ENCODE measurements at places on chromosomes 7 and 10.
A peak's percentile ranks its signal among the peaks of the same experiment; 100 is the strongest.

DNA sequence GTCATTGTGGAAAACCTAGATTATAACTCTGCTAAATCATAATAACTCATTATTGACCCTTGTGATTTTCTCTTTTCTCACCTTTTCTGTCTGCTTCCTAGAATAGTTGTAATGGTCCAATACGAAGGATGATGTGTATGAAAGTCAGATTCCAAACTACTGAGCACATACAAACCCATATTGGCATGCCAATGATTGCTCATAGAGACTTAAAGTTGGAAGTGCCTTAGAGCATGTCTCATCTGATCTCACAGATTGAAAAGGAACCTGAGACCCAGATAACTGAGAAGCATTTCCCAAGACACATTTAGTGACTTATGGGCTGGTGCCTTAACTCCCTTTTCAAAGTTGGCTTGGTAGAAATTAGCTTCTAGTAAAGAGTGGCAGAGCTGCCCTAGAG is 594.3 kb downstream of the REEP3 start:
- no peak for DNase-seq

- peak; percentile 33 for DNase-seq
These were observed 655.6 kb downstream of the LRMDA start for GRCh38 chr10:76086761-76087639.

DNA sequence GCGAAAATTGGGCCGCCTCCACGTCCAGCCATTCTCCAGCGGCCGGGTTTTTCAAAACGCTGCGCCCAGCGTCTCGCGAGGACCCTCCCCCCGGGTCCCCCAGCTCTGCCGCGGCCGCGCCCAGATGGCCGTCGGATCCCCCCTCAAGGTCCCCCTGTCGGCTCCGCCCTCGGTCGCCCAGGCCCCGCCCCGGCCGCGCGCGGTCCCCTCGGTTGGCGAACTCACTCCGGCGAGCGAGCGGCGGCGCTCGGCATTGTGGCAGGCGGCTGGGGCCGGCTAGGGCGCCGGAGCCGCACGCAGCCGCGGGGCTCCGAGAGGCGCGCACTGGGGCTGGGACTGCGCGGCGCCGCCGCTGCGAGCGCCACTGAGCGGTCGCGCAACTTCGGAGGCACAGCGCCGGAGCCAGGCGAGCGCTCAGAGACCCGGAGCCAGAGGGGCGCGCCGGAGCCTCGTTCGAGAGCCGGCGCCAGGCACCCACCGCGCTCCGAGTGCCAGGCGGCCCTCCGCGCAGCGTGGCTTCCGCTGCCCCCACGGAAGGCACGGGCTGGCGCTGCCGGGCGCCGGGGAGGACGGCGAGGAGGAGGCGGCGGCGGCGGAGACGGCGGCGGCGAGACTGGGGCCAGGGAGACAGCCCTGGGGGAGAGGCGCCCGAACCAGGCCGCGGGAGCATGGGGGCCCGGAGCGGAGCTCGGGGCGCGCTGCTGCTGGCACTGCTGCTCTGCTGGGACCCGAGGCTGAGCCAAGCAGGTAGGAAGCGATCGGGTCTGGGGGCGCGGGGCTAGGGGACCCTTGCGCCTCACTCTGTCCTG is at the start of gene UNC5B:
UNC5B (plus strand) TSS at position 253 of the 809 bp plus-strand sequence; CDS start at position 669, 416 bp downstream.
- DNase-seq: peak; percentile 93

DNA sequence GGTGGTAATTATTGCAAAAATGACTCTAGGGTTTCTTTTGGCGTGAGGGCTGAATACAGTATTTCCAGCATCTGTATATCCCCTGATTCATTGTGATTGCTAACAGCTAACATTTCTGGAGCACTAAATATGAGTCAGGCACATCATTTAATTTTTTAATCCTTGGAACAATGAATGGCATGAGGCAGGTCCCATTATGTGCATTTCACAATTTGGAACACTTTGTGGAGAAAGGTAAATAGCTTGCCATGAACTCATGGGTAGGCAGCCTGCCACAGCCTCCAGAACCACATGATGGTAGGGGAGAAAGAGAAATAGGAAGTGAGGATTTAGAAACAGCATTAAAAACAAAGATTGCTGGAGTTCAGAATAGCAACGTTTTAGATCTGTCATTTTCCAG is 1.7 kb downstream of the NPTX2 start:
- no peak for DNase-seq

DNA sequence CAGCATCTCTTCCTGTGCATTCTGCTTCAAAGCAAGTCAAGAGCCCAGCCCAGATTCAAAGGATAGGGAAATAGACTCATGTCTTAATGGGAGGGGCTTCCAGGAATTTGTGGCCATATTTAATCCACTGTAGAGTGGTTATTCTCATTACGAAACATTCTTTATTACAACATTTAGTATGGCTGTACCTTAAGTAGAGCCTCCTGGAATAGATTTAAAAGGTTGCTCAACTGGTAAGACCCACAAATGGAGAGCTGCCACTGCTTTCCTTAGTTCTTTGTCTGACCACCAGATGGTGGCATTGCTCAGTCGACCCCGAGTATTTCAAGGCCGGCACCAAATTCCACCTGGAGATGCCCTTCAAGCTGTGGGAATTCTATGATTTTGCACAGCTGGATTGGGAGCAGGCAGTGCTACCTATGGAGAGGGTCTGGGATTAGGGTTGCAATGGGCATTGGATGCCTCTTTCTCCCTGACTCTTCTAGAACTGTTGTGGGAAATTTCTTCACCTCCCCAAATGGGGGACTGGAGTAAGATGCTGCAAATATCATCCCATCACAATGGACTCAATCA is 102.2 kb downstream of the RBM20 start:
- DNase-seq: peak; percentile 57

DNA sequence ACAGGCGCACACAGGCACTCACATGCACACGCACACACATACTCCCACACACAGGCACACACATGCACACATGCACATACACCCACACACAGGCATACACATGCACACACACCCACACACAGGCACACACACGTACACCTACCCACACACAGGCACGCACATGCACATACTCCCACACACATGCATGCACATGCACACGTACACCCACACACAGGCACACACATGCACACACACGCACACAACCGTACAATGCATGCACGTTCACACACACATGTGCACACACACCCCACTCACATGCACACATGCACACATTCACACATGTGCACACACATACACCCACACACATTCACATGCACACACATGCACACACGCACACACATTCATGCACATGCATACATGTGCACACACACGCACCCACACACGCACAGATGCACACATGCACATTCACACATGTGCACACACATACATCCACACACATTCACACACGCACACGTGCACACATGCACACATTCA is 59.3 kb downstream of the MKI67 start:
- DNase-seq: no peak

GRCh38 chr10:132546567-132547420 is 9.2 kb downstream of the INPP5A start:
- peak; percentile 26 for DNase-seq

GRCh38 chr10:120506674-120507073 is 49.6 kb downstream of the PLPP4 start:
- DNase-seq: no peak

DNA sequence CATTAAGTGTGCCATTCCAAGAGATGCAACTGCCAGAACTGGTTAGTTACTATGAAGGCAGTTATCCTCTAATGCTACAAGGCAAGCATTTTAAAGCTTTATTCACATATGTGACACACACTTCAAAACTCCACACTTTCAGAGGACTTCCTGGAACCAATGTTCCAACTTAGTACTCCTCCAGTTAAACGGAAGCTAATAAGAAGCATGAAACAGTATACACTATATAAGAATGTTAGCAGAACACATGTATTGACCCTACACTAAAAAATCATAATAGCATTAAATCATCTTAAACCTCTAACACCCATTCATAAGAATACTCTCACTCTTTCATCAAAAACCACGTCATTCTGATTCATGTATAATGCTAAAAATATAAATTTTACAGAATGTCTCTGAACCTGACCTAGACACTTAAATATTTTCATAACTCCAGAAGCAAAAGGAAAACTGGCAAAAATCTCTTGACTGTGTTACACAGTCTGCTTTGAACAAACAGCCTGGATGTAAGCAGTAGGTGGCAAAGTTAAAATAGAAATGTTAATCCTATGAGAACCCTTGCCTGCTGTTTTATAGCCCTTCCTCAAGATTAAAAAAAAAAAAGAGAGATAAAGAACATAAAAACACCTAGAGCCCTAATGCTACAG is 135.0 kb downstream of the SEMA3C start:
- no peak for DNase-seq

GRCh38 chr7:139620676-139621344 is 97.3 kb downstream of the CLEC2L start:
- DNase-seq: peak; percentile 35

DNA sequence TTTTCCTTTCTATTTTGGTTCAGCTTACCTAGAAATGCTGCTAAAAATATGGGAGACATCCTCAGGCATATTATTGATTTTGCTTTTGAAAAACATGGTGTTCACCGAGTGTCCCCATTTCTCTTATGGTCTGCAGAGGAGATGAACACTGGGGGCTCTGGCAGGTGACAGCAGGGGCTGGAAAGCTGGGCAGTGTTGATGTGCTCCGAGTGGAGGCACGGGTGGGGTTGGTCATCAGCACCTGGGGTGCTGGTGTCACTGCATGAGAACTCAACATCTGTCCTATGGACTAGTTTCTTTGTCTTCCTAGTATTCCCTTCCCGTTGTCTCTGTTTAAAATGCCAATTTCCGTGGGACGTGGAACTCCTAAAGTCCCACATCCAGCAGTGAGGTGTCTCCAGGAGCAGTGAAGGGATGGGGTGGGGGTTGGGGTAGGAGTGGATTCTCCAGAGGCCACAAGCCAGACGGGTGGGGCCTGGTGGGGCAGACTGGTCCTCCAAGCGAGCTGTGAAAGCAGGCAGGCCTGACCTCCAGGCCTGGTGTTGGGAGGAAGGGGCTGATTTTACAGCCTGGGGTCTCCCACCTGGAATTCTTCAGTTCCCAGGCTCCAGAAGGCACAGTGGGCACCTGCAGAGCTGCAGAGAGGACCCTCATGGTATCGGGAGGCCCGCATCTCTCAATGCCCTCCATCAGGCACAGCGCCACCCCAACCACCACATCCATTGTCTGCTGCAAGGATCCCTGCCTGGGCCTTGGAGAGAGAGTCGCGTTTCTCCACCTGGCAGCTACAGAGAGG is 24.4 kb downstream of the ZNF775 start:
- no peak for DNase-seq

DNA sequence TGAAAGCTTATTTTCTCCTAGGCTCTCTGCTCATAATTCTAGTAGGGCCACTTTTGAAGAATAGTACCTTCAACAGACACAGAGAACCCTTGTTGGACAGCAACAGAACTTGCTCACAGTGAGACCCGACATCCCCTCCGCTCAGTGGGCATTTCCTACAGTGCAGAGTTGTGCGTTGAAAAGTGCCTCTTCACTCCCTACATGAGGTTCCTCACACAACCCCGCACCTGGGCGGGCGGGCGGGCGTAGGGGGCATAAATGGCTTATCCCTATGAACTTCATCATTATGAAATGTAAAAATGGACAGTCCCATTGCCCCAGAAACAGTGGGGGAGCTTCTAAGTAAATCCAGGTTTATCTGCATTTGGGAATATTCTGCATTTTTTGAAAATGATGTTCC is 174.9 kb downstream of the MGMT start:
- no peak for DNase-seq

- no peak for DNase-seq
These were observed 80.4 kb upstream of the BMPER start for GRCh38 chr7:33824911-33825459.

- DNase-seq: no peak
These were observed 85.0 kb upstream of the MYL10 start for GRCh38 chr7:101714097-101714496.

GRCh38 chr10:818010-818409 is 113.5 kb downstream of the LARP4B start:
- no peak for DNase-seq

DNA sequence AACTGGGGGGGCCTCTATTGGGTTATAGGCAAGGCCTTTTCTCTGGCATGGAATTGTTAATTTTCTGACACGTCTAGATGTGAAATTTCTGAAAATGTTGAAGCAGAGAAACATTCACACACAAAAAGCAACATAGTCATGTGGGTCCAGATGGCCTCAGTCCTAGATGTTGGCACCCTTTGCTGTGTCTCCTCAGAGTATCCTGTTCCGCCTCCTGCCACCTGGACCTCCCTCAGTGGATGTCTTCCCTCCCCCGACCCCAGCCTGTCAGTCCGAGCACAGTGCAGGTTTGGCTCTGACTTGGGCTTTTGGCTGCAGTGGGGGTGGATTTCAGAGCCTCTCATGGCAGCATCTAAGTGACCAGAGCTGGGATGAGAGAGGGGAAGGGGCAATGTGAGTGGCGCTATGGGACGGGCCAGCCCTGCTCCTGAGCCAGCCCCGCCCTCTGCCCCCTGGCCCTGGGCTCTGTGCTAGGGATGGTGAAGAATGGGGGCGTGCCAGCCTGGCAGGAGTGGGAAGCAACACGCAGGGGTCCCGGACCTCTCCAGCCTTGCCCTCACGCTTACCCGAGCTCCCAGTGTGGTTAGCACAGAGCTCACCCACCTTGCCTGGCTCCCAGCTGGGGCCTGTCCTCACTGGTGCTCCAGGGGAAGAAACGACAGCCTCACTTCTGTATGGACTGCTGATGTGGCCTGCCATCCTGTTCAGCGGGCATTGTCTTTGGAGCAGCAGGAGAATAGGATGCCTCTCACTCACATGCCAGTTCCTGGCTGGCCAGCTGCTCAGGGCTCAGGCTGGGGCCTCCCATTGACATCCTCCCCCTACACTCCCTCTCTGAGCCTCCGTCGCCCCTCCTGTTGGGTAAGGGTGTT is 6.2 kb downstream of the ATP6V0E2 start:
- no peak for DNase-seq

GRCh38 chr7:93575555-93576399 is 1.3 kb upstream of the CALCR start:
- no peak for DNase-seq

DNA sequence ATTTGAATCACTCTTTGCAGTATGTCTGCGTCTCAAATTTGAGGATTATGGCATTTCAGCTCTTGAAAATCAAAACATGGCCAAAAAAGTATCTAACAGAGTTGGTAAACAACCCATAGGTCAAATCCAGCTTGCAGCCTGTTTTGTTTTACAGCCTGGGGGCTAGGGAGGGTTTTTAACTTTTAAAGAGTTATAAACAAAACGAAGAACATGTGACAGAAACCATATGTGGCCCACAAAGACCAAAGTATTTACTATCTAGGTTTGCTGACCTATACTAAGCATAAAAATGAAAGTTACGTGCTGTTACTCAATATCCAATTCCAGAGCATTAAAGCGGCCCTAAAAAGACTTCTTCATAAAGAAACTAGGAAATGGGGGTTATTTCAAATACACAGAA is 55.5 kb upstream of the STARD3NL start:
- DNase-seq: no peak

- no peak for DNase-seq
These were observed 169.1 kb upstream of the TNS3 start for GRCh38 chr7:47751043-47751442.

DNA sequence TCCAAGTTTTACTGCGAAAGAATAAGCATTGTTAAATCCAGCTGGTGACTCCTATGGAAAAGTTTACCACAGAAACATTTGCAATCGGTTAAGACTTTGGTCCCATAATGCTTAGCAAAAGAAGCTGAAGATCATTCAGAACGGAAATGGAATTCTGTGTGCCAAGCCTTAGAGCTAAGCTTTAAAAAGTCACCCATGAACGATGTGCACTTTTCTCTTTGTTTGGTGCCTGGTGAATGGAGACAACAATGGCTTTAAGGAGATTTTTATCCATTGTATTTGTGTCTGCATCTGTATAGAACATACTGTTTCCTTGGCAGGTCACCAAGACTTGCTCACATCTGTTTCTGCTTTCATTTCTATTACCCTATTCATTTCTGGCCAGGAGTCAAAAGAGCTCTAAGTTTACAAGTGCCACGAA is 26.3 kb upstream of the COL1A2 start:
- DNase-seq: no peak

Data from suppressor macrophage treated with lipopolysaccharide for 4 hours (primary cell).